Fibroblast of skin of right quadriceps (primary cell): ENCODE measurements at places on chromosomes 11 and 22.
A peak's percentile ranks its signal among the peaks of the same experiment; 100 is the strongest.

GRCh38 chr11:124174001-124174583 is 9.1 kb upstream of the OR10D3 start:
- peak; percentile 65 for DNase-seq

- no peak for DNase-seq
Measured at GRCh38 chr11:30357872-30358271, 35.0 kb downstream of the ARL14EP start.

- DNase-seq, result no peak
Measured at GRCh38 chr11:74086242-74086884, 77.5 kb upstream of the UCP3 start.

DNA sequence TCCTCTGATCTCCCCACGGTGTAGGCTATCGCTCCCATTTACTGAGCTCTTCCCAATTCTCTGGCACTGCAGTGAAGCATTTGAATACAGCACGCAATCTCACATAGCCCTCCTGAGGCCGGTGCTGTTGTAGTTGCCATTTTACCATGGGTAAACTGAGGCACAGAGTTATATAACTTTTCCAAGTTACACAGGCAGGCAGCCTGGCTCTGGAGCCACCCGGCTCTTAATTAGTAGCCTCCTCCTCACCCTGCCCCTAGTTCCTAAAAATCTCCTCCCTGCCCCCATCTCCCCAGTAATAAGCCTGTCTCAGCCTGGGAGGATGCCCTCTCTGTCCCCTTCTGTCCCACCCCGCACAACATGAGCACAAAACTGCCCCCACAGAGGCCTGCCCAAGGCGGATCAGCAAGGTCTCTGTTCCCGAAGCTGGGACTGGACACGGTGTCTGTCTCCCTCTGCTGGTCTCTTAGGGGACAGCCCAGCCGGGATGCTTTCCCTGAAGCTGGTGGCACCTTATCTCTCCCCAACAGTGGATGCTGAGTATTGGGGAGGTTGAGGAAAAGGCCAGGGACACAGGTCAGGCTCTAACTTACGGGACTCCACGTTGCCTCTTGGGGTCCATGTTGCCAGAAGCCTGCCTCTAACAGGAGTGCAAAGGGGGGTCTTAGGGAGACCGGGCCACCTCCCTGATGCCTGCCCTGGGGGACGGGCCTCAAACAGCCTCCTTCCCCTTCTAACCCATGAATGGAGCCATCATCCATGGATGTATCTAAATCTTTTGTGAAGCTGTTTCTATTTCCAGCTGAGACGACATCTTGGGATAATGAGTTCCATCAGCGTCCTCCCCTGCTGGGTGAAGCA is 9.1 kb upstream of the CLCF1 start:
- DNase-seq, result peak; percentile 70

- DNase-seq, result no peak
Measured at GRCh38 chr11:126358763-126359160, 3.3 kb downstream of the ST3GAL4 start.

- DNase-seq, result no peak
Measured at GRCh38 chr22:20786536-20786979, 12.6 kb downstream of the SERPIND1 start.

- peak; percentile 88 for DNase-seq
Measured at GRCh38 chr22:48428631-48429371, 1398.9 kb downstream of the BRD1 start.

- no peak for DNase-seq
Measured at GRCh38 chr22:47419239-47419638, 656.8 kb downstream of the TBC1D22A start.
